ENCODE measurements at places on chromosomes 1 and 21.

- no peak for DNase-seq
These were observed 666.9 kb downstream of the KCNT2 start for GRCh38 chr1:195941314-195941713.

GRCh38 chr1:222543817-222544216 lies 4.1 kb downstream of the HHIPL2 start:
- no peak for DNase-seq

GRCh38 chr1:33220676-33221384 lies 35.5 kb upstream of the ZNF362 start:
- no peak for DNase-seq

GRCh38 chr1:202143011-202143767 lies 1.3 kb downstream of the ARL8A start:
- DNase-seq = no peak

GRCh38 chr1:47003896-47004403 lies 19.5 kb upstream of the CYP4X1 start:
- no peak for DNase-seq

DNA sequence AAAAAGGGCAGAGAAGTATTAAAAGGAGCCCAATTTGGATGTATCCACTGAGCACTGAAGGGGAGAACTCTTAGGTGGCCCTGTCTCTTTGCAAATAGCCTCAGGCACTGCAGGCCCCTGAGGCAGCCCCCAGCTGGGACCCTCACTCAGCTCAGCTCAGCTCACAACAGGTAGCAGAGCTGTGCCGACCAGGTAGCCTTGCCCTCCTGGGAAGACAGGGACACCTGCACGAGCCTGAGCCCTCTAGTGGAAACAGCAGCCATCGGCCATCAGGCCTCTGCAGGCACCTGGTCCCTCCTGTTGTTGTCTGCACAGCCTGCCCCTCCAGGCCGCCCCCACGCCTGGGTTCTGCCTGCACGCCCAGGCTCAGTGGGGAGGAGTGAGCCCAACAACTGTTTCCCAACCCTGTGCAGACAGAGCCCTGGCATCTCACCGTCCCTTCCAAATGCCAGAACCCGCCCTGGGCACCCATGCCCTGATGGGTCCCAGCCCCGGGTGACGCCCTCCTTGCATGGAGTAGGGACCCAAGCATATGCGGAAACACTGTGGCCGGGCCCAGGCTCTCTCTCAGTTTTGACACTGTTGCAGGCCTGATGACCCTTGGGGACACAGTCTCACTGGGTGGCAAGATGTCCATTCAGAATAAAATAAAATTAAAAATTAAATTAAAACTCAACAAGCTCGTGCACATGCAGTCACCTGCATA lies 60.0 kb upstream of the AJAP1 start:
- DNase-seq = no peak

DNA sequence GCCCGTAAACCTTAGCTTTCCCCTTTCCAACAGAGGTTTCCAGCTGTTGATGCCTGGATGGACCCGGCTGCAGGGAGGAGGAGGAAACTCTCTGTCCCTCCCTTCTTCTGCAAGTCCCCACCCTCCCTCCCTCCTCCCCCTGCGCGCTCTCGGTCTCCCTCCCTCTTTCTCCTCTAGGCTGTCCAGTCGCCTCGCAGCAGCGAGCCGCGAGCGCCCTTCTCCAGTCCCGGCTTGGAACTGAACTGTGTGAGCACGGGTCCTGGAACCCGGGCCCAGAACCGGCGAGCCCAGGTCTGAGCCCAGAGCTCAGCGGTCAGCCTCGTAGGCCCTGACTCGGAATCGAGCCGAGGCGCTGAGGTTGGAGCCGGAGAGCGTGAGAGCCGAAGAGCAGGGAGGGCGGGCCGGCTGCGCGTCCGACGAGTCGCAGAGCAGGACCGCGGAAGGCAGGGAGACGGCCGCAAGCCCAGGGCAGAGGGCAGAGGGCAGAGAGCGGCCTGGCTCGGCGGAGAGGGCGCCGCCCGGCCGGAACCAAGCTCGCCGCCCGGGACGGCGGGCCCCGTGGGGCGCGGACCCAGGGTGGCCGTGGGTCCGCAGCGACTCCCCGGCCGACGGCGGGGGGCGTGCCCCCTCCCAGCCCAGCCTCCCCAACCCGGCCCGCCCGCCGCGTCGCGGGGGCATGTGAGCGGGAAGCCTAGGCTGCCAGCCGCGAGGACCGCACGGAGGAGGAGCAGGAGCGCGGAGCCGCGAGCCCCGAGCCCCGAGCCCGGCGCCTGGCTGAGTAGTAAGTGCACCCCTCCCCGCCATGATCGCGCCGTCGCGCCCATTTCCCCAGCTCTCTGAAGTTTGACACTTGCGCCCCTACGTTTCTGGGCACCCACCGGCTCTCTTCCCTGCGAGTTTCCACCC lies at the start of gene SOX13:
Gene SOX13, plus strand, starts transcription at position 185 of the 906 bp plus-strand sequence. CDS start 39,801 bp downstream, outside the sequence.
- DNase-seq = peak; percentile 81

DNA sequence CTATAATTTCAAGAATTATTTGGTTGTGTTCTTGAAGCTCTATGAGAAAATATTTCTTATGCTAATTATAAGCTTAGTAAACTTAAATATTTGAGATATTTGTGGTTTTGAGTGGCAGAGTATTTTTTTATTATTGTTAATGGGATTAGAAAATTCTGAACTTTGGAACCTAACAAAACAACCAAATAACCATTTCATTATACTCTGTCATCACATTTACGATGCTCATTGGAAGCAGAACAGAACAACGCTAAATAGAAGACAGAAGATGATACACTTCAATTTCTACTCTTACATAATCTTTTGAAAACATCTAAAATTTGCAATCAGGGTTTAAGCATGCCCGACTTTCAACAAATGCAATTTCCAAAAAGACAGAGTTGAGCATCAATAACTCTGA lies 270.2 kb downstream of the PTPRC start:
- no peak for DNase-seq

GRCh38 chr1:28122183-28122582 lies 33.8 kb upstream of the EYA3 start:
- no peak for DNase-seq

Measured in right renal cortex interstitium (tissue), 3 donors.